ENCODE measurements at places on chromosomes 5 and 9. TPM values are rescaled to one million over a fixed set of nuclear protein-coding genes. Genes with fewer than 3 reads are reported as not detected.

CARTPT gene
- total RNA-seq = not detected

DCAF12 gene
- total RNA-seq = 41.6 TPM

COL15A1 gene
- total RNA-seq = 0.42 TPM

RELL2 gene
- total RNA-seq = 31.6 TPM

CFAP157 gene
- total RNA-seq = not detected

MYMK gene
- not detected for total RNA-seq

ITK gene
- 324 TPM for total RNA-seq

C5orf47 gene
- not detected for total RNA-seq

CLIC3 gene
- total RNA-seq = 14.7 TPM

QRFP gene
- not detected for total RNA-seq

FRMPD1 gene
- total RNA-seq = not detected

ADAMTS12 gene
- not detected for total RNA-seq

PPIC gene
- total RNA-seq = not detected

NKD2 gene
- total RNA-seq = 0.36 TPM

DNA sequence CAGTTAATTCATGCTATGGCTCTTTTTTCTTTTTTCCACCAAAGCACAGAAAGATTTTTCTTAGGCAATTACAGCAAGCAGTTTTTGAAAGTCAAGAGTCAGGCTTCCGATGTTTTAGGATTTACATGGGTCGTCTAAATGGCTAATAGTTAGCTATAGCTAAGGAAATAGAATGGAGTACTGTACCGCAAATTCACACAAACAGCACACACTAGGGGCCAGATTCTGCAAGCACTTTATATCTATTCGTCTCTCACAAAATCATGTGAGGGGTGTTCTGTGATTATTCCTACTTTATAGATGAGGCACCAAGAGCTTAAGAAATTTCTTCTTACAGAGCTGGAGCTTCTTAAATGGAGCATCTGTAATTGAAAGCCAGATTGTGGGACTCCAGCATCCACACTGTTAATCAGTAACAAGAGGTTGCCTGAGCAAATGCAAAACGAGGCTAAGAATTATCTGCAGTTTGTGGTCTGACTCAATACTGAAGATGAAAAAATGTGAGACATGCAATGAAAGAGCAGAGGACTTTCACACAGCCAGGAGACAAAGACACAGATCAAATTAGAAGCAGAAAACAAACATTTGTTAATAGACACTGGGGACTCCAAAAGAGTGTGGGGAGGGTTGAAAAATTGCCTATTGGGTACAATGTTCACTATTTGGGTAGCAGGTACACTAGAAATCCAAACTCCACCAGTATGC is 62.7 kb upstream of the CTXN3 start:
- no peak for DNase-seq

- no peak for DNase-seq
Measured at GRCh38 chr5:96218653-96219052, 214.4 kb downstream of the PCSK1 start.

GRCh38 chr5:172102913-172103626 is 85.0 kb downstream of the STK10 start:
- DNase-seq = no peak

- no peak for DNase-seq
Measured at GRCh38 chr5:55989860-55990259, 4.9 kb downstream of the IL6ST start.

GRCh38 chr5:66959653-66960052 is 236.9 kb downstream of the CD180 start:
- no peak for DNase-seq

- DNase-seq = no peak
Measured at GRCh38 chr5:82417776-82418607, 139.8 kb upstream of the RPS23 start.

DNA sequence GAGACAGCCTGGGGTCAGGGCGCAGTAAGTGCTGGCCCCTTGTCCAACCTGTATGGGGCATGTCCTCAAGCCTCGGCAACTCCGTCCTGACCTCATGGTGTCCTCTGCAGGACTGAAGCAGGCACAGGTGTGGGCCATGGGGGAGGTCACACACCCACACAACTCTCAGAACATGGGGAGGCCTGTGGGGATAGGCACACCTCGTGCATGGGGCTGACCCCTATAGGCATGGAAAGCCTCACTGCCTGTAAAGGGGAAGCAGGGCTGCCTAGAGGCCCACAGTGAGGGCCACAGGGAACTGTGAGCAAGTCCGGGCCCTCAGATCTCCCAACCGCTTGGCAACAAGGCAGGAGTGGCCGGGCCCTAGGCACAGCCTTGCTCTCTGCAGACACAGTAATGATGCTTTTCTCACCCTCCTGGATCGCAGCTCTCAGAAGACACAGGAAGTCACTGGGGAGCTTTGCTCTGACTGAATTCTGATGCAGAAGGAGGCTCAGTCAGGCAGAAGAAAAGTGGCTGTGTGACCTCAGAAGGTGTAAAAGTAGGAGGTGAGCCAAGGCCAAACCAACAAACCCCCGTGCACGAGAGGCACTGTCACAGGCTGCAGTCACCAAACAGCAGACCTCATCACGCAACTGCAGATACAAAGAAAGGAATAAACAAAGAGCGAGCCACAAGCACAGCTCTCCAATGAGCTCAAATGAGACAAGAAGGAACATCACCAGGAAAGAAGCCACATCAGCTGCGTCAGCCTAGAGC is 5.4 kb downstream of the IPPK start:
- peak; percentile 42 for DNase-seq

- DNase-seq = no peak
Measured at GRCh38 chr9:131240047-131240921, 36.0 kb downstream of the FAM78A start.

- DNase-seq = no peak
Measured at GRCh38 chr9:135392511-135392910, 87.1 kb upstream of the PPP1R26 start.

GRCh38 chr9:20473515-20474013 is 148.7 kb downstream of the MLLT3 start:
- DNase-seq = no peak

GRCh38 chr5:142016556-142016955 is 3.7 kb upstream of the GNPDA1 start:
- DNase-seq = no peak

GRCh38 chr9:133592731-133593409 is 16.3 kb downstream of the FAM163B start:
- no peak for DNase-seq

DNA sequence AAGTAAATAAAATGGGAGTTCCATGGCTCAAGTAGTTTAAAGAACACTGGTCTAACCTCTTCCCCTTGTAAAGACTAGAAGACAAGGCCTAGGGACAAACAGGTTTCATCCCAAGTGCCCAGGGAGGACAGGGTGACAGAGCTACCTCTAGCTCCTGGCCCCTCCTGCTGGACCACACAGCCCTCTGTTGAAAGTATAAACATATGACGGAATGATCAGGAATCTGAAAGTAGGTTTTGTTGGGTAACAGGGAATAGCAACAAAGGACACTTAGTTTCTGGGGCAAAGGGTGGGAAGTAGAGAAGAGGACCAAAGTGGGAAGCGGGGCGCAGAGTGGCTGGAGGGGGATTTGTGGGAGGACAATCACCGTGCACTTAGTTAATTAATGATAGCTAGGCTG is 67.0 kb upstream of the DAB2IP start:
- DNase-seq = no peak

DNA sequence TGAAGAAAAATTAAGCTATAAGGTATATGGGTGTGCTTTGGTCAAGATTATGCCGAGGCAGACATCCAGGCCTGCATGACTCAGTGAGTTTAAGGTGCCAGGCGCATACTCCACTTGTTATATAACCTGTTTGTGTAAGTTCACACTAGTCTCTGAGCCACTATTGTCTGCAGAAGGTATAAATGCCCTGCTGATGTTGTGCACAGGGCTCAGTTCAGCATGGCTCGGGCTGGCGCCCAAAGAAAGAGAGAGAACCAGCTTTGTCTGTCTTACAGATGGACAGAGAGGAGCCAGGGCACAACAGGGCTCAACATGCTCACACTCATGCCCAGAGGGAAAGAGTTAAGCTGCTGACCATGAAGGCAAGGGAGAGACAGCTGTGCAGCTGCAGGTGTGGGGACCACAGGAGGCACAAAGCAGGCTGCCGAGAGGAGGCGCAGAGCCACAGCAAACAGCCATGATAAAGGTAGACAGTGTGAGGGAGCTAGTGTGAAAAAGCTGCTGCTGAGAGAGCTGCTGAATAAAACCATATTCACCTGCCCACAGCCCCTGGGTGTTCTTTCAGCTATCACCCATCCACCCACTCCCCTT is 1587.6 kb upstream of the C9orf72 start:
- DNase-seq = no peak

- no peak for DNase-seq
Measured at GRCh38 chr5:19694949-19695611, 292.9 kb downstream of the CDH18 start.

- DNase-seq = no peak
Measured at GRCh38 chr5:172420235-172420939, 33.9 kb downstream of the SH3PXD2B start.

DNA sequence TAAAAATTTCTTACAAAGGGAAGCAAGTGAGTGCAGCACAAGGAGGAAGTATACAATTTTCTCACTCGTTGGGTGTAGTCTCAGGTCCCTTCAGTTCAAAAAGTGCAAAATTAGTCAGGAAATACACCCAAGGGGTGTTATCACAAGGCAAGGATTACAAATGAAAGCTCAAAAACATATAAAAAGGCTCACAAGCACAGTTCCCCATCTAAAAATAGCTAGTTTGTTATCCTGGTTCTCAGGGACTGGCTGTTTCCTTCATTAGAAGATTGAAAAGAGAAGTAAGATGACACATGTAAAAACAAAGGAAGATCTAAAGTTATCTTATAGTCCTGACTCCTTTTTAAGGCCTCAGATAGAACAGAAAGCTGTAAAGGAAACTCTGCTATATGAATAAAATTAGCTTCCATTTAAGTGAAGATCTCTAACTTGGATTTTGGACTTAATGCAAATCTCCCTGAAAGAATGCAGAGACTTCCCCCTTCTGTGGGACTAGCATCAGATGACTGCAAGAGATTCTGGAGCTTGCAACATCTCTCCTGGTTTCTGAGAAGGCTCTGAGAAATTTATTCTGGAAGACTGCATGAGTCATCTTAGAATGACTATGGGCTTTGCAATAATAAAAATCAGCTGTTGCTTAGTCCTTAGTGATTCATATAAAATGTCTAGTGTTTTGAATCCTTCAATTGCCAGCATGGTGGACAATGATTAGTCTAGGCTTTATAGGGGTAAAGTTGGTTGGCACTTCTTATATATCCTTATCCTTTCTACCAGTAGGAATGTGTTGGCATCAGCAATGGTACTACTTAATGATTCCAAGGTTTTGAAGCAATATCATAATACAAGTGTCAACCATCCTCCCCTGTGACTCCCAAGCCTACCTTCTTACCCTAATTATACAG is 25.4 kb downstream of the DAB2 start:
- DNase-seq = no peak

DNA sequence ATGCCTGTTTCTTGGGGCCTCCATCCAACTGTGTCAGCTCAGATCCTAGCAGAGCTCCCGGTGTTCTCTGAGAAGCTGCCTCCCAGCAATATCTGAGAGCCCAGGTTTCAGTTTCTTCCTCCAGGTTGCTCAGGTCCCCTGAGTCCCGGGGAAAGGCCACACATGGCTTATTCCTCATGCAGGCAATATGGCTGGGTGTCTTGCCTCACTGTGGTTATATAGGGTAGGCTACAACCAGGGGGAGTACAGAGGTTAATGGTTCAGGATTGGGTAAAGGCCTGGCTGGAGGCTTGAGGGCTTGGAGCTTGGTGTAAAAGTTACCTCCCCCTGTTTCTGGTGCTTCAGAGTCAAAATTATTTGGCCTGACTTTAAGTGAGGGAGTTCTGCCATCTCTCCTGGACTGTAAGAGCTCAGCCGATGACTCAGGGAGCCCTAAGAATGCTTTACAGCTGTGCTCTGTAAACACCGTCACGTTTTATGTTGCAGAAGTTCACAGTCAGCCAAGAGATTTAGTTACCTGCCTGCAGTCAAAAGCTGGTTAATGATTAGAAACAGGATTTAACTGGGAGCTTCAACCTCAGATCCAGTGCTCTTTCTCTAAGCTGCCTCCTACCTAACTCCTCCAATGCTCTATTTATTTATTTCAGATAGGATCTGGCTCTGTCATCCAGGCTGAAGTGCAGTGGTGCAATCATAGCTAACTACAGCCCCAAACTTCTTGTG is 24.3 kb upstream of the UBAP2 start:
- DNase-seq = no peak

- DNase-seq = no peak
Measured at GRCh38 chr9:110996436-110997220, 41.6 kb downstream of the LPAR1 start.

DNA sequence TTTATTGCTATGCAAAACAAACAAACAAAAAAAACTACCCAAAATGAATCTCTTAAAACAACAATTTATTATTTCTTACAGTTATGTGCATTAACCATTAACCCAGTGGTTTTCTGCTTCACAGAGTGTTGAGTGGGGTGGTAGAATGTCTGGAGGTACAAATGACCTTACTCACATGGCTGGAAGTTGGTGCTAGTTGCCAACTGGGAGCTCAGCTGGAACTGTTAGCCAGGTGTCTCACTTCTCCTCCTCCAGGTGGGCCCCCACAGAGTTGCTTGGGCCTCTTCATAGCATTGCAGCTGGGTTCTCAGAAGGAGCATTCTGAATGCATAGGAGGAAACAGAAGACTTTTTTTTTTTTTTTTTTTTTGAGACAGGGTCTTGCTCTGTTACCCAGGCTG is 10.5 kb upstream of the B4GALT1 start:
- DNase-seq = no peak

GRCh38 chr5:156706631-156707030 is 143.5 kb upstream of the PPP1R2B start:
- no peak for DNase-seq

DNA sequence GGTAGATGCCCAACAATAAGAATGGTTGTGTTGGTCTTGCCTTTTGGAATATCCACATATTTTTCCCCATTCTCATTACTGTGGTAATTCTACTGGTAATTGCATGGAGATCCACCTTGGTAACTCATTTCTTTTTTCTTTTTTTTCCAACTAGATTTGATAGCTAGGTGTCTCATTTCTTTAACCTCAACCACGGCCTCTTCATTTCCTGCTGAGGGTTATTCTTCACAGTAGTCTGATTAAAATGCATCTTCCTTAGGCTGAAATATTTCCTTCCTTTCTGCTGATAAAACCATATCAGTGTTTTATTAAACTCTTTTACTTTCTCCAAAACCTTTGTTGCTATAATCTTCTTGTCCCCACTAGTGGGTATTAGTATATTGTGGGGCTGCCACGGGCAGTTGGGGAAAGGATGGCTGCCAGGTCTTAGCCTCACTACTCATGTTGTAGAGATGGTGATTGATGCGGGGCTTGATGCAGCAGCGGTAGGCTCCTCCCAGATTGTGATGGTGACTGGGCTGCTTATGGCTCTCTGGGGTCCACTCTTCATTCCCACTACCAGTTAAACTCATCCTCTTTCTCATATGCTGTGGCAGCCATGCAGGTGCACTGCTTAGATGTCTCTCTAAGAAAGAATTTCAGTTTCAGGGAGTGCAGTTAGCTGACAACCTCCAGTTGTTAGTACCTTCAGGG is 35.9 kb downstream of the KIF2A start:
- DNase-seq = no peak

- DNase-seq = no peak
Measured at GRCh38 chr5:134582281-134582680, 50.3 kb downstream of the SAR1B start.

- DNase-seq = no peak
Measured at GRCh38 chr5:76441101-76441500, 38.0 kb downstream of the IQGAP2 start.

- DNase-seq = no peak
Measured at GRCh38 chr5:32273821-32274220, 38.9 kb downstream of the MTMR12 start.

- peak; percentile 73 for DNase-seq
Measured at GRCh38 chr5:43039471-43040286, 440 bp downstream of the ANXA2R start.

- no peak for DNase-seq
Measured at GRCh38 chr5:119179857-119180641, 109.2 kb downstream of the DMXL1 start.

Measured in activated naive CD8-positive, alpha-beta T cell treated with anti-CD3 and anti-CD28 coated beads, Interleukin-2, amount 10 ng/mL, durations not matched to agents 7 days and 5 days (primary cell).